Temporal lobe (tissue), 4 donors: ENCODE measurements at places on chromosomes 11 and 22. TPM values are rescaled to one million over a fixed set of nuclear protein-coding genes. Genes with fewer than 3 reads are reported as not detected.

Gene RBMXL2
- total RNA-seq: not detected

Gene MUC5B
- total RNA-seq: not detected

Gene OR11H1
- total RNA-seq: not detected

Gene CRYBB3
- total RNA-seq: not detected

Gene RAPSN
- total RNA-seq: not detected

Gene CD3D
- total RNA-seq: not detected

Gene OR2AT4
- total RNA-seq: not detected

Gene ART5
- not detected for total RNA-seq

Gene CCS
- total RNA-seq: 13.5 TPM

Gene PLEKHA7
- 5.7 TPM for total RNA-seq

Gene TP53I11
- total RNA-seq: 32.9 TPM

Gene HTATIP2
- 2.7 TPM for total RNA-seq

Gene CST6
- total RNA-seq: not detected

Gene IGSF9B
- 6.9 TPM for total RNA-seq

Gene MMP3
- total RNA-seq: not detected

Gene ZNF214
- total RNA-seq: 10.1 TPM

Gene PACSIN3
- 3.4 TPM for total RNA-seq

Gene LMNTD2
- total RNA-seq: under 0.01 TPM

Gene MAPK8IP2
- total RNA-seq: 70.3 TPM

Gene ZNF280B
- total RNA-seq: 3.9 TPM

Gene CTSF
- total RNA-seq: 46.2 TPM

Gene PHOX2A
- not detected for total RNA-seq

Gene PARVA
- 4.2 TPM for total RNA-seq

Gene AQP11
- total RNA-seq: 4.7 TPM

Gene MRGPRX3
- total RNA-seq: 0.25 TPM

Gene PIWIL4
- 5.9 TPM for total RNA-seq

Gene YIF1A
- total RNA-seq: 17.2 TPM

Gene XKR3
- total RNA-seq: not detected

Gene SLC7A4
- total RNA-seq: 1.5 TPM

Gene SLC5A4
- total RNA-seq: under 0.01 TPM

Gene TRIM49
- not detected for total RNA-seq

Gene LARGE1
- total RNA-seq: 31.2 TPM

Gene ADORA2A
- 8.1 TPM for total RNA-seq

Gene TUB
- total RNA-seq: 77.0 TPM

Gene ALDH3B2
- under 0.01 TPM for total RNA-seq

Gene TBX1
- not detected for total RNA-seq

Gene CD6
- total RNA-seq: 0.74 TPM

Gene OR51B5
- 0.74 TPM for total RNA-seq

Gene CREB3L1
- total RNA-seq: 1.7 TPM

Gene DCDC1
- 1.2 TPM for total RNA-seq

Gene PRODH
- 0.74 TPM for total RNA-seq

Gene LMO2
- 13.5 TPM for total RNA-seq

Gene GDPD4
- total RNA-seq: not detected

Gene MYRF
- total RNA-seq: 1.2 TPM

Gene EED
- total RNA-seq: 25.6 TPM

Gene GPR83
- 0.98 TPM for total RNA-seq

Gene MS4A6E
- total RNA-seq: not detected

Gene BEST1
- 0.49 TPM for total RNA-seq

Gene KREMEN1
- 6.6 TPM for total RNA-seq

Gene RASD2
- total RNA-seq: 1.7 TPM

Gene APOL4
- total RNA-seq: 9.3 TPM

Gene MTFP1
- total RNA-seq: 0.98 TPM

Gene OR51B2
- total RNA-seq: 0.49 TPM

Gene MMP27
- not detected for total RNA-seq
